ENCODE measurements at places on chromosomes 7 and 10. TPM values are rescaled to one million over a fixed set of nuclear protein-coding genes. Genes with fewer than 3 reads are reported as not detected.

- no peak for DNase-seq
These were observed 6.6 kb downstream of the C10orf90 start for GRCh38 chr10:126663880-126664279.

DNA sequence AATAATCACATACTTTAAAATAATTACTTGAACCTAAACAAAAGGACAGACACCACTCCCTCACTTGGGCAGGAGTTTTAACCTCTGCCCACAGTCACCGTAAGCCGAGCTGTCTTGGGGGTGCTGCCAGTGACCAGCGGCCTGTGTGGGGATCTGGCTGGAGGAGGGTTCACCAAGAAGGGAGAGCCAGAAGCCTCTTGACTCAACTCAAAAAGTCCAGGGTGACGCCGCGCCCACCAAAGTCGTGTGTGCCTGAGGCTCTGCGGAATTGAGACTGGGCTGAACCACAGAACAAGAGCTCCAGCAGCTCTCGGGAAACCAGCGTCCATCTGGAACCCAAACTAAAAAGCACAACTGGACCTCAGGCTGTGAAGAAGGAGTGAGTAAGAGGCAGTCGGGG, 35.8 kb downstream of the ZFAND2A start:
- DNase-seq = no peak

GRCh38 chr7:101743241-101743994, 74.0 kb upstream of the CUX1 start:
- no peak for DNase-seq

- DNase-seq = no peak
These were observed 10.0 kb downstream of the BTBD16 start for GRCh38 chr10:122281018-122281626.

- DNase-seq = no peak
These were observed 28.3 kb downstream of the CRCP start for GRCh38 chr7:66142996-66143395.

GRCh38 chr7:80584778-80585177, 53.7 kb upstream of the CD36 start:
- no peak for DNase-seq

DNA sequence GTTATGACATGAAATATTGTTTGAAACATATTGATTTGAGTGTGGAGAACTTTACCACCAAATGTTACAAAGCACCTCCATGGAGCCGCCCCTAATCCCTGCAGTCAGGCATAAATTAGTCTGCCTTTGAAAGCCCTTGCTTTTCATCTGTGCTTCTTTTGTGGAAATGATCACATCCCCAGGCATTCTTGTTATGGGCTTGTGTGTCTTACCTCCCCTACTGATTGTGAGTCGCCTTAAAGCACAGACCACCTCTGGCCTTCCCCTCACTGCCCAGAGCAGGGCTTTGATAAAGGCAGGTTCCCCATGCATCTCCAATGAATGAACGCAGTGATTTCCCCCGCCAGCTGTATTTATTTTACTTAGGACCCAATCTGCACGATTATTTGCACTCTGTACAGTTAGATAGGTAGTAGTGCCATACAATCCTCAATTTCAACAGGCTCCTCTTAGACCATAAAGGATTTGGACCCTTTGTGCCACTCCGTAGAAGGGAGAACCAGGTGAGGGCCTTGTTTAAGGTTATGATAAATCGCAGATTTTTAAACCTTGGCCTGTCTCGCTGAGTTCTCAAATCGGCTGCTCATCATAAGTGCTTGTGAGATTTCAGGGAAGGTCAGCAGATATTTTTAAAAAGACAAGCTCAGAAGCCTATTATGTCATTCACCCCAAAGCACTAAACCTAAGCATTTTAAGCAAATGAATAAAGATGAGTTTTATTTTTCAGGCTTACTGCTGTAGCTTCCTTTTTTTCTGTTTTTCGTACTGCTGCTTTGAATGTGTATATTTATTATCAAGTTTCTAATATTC, 107.8 kb downstream of the CUBN start:
- peak; percentile 53 for DNase-seq

DNA sequence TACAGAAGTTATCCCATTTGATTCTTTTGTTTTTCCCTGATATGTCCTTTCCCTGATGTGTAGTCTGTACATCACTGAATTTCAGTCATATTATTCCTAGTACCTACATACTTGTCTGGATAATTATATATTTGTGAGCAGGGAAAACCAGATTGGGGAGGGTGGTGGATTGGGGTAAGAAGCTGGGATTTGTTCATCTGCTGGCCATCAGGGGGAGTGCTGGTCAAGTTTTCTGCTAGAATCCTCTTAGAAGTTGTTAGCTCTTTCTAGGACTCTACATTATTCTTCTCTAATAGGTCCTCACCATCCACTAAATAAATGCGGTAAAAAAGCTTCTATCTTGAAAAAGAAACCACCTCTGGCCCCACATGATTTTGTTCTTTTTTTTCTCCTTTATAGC, 232.7 kb upstream of the TAC1 start:
- no peak for DNase-seq

DNA sequence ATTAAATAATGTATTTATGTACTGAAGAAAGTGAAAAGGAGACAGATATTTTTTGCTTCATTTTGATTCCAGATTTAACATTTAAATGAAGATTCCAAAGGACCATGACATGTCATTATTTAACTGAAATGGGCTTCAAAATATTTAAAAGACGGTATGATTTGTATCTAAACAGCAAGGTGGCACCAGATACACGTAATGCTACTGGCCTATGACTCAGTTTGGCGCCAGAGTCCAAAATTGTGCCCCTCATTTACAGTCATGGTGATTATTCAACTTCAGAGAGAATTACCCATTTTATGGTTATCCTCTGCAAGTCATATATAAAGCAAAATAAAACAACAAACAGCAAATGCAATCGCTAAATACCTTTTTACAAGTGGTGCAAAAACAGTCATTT, 94.5 kb downstream of the ETV1 start:
- DNase-seq = no peak

- no peak for DNase-seq
These were observed 1190.3 kb upstream of the C7orf33 start for GRCh38 chr7:147400221-147400689.

DNA sequence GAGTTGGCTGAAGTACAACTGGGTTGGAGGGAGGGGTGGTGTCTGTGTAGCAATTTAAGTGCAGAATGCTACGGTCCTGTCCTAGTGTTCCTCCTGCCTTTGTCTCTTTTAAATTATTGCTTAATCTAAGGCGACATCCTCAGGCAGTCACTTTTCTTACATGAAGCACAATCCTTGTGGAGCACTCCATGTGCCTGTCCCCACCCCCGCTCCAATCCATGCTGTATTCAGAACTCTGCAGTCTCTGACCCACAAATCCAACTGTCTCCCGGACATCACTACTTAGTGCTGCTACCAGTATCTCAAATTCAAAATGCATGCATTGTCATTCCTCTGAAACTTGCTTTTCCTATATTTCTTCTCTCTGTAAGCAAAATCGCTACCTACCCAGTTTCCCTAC, 91.4 kb upstream of the FAM133B start:
- no peak for DNase-seq

GRCh38 chr10:110016039-110016438, 8.3 kb downstream of the ADD3 start:
- DNase-seq = no peak

- DNase-seq = no peak
These were observed 126.1 kb downstream of the AOAH start for GRCh38 chr7:36598054-36598674.

DNA sequence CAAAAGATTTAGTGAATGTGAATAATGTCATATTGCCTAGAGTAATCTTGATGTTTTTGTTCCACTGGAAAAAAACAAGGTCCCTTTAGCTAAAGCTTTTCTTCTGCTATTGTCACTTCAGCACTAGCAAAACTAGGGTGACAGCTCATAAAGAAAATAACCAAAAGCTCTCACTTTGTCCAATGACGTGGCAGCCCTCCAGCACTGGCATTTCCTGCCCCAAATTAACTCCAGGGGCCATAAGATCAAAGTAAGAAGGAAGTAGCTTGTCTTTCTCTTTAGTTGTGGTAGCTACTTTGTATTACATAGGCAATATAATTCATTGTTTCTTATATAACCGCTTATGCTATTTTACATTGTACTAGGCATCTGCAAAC, 47.3 kb downstream of the LRRN3 start:
- DNase-seq = no peak

DNA sequence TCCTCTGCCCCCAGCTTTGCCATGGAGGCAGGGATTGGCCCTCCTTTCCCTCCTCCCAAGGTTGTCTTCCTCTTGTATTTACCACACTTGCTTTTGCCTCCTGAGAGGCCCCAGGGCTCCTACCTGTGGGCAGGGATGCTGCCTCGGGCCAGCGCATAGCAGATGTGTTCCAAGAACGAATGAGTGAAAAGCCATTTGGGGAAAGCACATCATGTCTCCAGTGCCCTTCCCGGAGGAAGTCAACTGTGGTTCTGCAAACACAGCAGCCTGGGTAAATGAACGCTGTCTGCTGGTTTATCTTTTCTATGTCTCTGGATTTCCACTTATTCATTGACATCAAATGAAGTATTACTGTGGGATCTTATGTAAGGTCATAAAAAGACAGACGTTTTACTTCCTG, 161.7 kb downstream of the FANK1 start:
- DNase-seq = no peak

DNA sequence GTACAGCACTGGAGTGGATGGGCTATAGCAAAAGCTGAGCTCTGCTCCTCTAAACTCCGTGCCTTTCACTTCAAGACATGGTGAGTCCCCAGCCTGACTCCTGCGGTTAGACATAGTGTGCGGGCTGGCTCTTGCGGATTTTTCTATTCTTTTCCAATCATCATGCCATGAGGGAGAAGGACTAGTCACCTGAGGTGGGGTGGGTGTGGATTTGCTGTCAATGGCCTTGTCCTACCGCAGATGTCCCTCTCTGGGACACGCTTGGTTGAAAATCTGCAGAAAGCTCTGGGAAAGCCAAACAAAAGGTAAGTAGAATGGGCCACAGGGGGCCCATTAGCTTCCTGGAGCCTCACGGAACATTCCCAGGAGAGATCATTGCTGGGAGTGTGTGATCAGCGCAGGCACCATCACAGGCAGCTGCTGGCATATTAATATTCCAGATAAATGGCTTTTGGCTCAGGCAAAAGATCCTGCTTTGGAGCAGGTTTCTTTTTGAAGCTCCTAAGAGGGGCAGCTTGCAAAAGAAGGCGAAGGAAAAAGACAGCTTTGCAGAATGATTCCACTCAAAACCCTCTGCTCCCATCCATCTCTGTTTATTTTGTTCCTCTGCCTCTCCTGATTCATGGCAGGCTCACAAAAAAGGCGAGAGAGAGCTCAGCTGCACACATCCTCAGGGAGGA, 509.0 kb upstream of the ZMIZ1 start:
- DNase-seq = no peak

DNA sequence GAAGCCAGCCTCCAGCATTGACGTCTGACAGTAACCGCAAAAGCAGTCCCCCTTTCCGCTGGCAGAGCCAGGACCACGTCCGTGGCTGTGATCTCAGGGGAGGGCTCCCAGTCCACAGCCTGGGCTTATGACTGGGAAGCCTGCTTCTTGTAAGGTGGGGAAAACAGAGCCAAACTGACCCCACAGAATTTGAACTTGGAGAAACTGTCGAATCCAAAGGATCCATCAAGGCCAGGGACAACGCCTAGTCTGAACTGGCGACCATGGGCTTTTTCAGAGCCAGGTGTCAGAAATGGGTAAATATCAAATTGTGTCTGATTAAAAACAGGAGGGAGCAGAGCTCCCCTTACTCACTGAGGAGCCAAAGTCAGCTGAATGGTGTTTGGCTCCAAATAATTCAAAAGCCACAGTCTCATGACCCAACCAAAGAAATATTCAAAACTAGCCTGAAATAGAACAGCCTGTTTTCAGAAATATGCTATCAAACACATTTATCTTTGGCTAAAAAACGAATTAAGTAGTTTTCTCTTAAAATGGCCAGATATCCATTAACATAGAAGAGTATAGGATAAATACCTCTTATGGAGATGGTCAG, 751.4 kb upstream of the GALNT17 start:
- no peak for DNase-seq

DNA sequence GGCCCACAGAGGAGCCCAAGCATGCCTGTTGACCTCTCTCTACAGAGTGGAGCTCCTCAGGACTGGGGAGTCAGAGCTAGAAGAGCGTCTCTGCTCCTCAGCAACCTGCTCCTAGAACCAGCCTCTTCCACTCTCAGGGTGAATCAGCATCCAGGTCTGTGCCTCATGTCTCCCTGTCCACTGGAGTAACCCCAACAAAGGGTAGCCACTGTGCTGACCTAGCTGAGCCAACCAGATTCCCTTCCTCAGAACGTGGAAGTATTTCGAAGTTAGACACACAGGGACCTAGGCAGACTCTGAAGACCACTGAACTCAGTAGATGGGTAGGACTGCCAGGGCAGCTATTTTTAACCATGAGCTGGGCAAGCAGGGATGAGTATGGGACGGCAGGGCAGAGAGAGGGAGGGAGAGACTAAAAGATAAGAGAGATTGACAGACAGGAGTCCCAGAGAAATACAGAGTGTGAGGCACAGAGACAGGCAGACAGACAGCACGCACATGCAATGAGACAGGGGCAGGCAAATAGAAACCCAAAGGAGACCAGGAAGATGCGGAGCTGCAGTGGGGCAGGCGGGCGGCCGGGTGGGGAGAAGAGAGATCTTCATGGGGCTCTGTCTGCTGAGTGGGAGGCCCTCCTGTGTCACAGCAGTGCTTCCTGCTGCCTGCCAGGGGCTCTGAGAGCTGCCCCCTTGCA, 56.7 kb downstream of the OSBPL3 start:
- no peak for DNase-seq

- DNase-seq = peak; percentile 55
These were observed 222.1 kb downstream of the GLI3 start for GRCh38 chr7:42014625-42015618.

The UNC5B gene
- 2.1 TPM for total RNA-seq

The ADRB1 gene
- total RNA-seq = 4.2 TPM

The ZNF107 gene
- 3.3 TPM for total RNA-seq

The ACTR1A gene
- total RNA-seq = 283 TPM

The OR13A1 gene
- total RNA-seq = not detected

The NKX1-2 gene
- not detected for total RNA-seq

The GPR26 gene
- not detected for total RNA-seq

The GIMAP8 gene
- total RNA-seq = 7.1 TPM

The WBP1L gene
- 147 TPM for total RNA-seq

The CAMK2G gene
- total RNA-seq = 96.4 TPM

The EGR2 gene
- total RNA-seq = 0.26 TPM

The ZNF488 gene
- not detected for total RNA-seq

The NUDT13 gene
- total RNA-seq = 3.4 TPM

The TRDMT1 gene
- 5.8 TPM for total RNA-seq

The VGF gene
- total RNA-seq = 0.23 TPM

The NME8 gene
- not detected for total RNA-seq

The COL28A1 gene
- 19.2 TPM for total RNA-seq

All from esophagus muscularis mucosa (tissue), 4 donors.